ENCODE measurements at places on chromosomes 12 and 14.

DNA sequence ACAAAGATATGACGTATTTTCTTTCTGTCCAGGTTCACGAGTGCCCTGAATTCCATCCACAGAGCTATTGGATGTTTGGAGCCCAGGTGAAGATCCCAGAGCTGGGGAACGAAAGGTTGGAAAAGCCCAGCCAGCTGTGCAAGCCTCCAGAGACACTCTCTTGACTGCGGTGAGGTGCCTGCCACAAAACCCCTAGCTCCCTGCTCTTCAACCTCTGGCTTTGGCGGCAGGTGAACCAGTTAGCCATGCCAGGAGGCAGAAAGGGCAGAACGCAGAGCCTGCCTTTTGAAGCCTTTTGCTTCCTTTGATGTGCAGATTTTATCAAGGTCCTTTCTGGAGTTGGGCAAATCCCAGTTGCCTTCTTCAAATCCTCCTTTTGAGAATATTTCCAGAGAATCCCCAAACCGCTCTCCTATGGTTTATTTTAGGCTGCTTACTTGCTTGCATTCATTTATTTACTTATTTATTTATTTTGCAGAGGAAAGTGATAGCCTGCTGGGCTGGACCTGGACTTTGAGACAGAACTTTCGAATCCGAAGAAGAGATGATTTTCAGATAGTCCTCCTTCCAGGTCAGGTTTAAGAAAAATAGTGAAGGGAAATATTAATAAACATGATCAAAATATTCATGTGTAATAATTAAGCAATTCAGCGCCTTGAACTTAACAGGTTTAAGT is 411.2 kb upstream of the TBX3 start:
- no peak for DNase-seq

DNA sequence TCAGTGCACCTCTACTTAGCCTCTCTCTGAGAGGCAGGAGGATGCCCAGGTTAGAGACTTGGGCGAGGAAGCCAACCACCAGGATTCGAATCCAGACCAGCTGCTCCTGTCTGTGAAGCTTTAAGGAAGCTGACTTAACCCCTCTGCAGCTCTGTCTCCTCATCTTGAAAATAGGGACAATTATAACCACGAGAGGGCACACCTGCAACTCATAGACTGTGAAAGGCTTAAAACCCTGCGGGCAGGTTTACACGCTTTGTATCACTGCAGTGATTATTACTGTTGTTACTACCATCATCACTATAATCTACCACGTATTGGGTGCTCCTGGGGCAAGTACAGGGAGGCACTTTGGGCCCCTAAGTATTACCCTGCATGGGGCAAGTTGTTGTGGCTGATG is 379.8 kb downstream of the VRK1 start:
- no peak for DNase-seq

GRCh38 chr14:106879241-106879640 is 1352.9 kb downstream of the TMEM121 start:
- DNase-seq, result no peak

DNA sequence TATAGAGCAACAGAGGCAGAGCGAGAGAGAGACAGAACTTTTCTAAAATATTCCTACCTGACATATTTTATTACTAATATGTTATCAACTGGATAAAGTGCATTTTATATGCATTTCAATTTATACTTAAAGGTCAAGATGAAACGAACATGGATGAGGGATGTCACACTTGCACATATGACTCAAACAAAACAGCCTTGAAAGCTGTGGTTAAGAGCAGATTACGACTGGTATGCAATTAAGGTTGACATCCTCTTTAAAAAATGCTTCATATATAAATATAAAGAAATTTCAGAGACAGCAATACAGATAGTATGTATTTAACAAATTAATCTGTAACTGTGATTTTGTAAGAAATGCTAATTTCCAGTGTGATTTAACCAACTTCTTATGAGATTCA is 52.5 kb downstream of the LMO3 start:
- DNase-seq, result no peak

GRCh38 chr12:45273717-45274271 is 57.9 kb downstream of the ANO6 start:
- DNase-seq, result no peak
